ENCODE measurements at places on chromosomes 7 and 10.
A peak's percentile ranks its signal among the peaks of the same experiment; 100 is the strongest.

DNA sequence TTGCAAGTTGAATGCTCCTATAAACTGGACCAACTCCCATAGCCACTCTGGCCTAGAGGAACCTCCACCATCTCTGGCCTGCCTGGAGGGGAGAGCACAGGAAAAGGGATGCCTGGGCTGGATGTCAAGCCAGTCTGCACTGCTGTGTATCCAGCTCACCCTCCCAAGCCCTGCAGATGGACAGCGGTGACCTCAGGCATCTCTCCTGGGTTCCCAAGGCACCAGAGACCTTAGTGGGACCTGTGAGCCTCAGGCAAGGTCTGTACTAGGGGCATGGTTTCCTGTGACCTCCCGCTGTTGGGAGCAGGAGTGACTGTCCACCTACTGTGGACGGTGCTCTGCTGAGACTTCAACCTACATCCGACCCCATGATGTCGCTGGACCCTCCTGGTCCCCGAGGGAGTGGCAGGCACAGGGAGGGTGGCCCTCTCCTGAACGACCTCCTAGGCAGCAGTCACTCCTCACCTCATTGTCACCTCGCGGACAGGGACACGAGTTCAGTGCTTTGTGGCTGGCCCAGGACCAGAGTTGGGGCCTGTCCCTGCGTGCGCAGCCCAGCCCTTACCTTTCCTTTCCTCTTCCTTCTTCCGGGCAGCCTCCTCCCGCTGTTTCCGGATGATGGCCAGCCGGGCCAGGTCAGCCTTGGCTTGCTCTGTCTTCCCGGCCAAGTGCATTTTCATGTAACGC lies 11.0 kb downstream of the PDAP1 start:
- no peak for DNase-seq

GRCh38 chr10:70234668-70235447 lies 1.6 kb upstream of the PPA1 start:
- no peak for DNase-seq

- DNase-seq: no peak
Measured at GRCh38 chr7:117116211-117116610, 162.9 kb downstream of the ST7 start.

DNA sequence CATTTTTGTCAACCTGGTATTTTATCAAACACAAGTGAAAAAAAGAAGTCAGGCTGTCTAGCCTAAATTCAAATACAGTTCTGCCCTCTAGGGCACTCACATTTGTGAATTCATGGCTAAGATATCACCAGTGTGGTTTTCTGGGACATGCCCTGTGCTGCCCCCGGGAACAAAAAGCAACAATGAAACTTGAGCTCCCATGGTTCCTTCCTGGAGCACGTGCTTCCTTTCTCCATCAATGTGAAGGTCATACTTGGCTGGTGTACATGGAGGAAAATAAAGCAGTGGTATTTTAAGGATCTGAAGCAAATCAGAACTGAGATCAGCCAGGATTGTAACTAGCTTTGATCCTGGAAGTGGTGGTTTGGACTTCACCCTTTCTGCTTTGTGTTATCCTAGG lies 128.9 kb upstream of the FRMD4A start:
- DNase-seq: no peak

GRCh38 chr10:100325158-100325557 lies 4.9 kb downstream of the PKD2L1 start:
- DNase-seq: no peak

- no peak for DNase-seq
Measured at GRCh38 chr10:58360412-58361004, 24.7 kb upstream of the TFAM start.

DNA sequence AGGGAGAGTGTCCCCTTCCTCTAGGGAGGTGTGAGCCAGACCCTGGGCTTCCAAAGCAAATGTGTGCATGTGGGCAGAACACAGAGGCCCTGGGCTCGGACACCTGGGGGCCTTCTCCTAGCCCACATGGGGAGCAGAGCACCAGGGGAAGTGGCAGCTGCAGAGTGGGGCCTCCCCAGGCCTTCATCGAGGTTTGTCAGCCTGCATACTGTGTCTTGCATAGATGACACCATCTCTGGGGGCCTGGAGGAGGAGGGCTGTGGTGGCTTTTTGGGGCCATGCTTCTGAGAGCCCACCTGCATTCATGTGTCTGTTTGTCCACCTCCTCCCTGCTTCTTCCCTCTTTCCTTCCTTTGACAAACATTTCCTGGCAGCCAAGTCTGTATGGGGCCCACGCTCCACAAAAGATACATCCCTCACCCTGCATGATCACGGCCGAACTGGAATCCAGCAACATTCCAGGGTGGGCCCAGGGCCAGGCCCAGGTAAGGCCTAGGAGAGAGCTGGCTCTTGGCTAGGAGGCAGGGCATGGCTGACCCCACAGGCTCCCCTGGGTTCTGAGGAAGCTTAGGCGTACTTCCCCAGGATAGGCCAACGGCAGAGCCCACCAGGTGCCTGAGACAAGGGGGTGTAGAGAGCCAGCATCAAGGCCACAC lies 79.2 kb downstream of the ZMIZ1 start:
- no peak for DNase-seq

- no peak for DNase-seq
Measured at GRCh38 chr10:106107706-106108105, 1056.8 kb downstream of the SORCS1 start.

GRCh38 chr10:83917537-83918506 lies 221.5 kb upstream of the GHITM start:
- peak; percentile 51 for DNase-seq

GRCh38 chr10:23258516-23258915 lies 66.4 kb downstream of the PTF1A start:
- no peak for DNase-seq

DNA sequence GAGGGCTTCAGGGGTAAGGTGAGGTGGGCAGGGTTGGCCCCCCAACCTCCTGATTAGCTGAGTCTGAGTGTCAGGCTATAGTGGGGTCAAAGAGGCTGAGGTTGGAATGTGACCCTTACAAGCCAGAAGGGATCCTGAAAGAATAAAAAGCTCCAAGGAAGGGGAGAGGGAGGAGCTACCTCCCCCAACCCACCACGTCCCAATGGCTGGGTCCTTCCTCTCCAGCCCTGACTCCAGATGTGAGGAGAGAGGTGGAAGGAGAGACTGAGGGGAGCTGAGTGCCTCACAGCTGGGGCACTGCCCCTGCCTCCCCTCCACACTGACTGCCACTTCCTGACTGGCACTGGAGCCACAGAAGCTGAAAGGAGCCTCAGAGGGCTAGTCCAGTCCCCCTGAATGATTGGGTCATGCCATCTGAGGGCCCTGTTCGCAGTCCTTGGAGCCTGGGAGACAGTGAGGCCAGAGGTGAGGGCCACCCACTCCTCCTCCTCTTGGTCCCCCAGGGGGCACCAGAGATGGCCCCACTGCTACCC lies 20.6 kb downstream of the IMPDH1 start:
- DNase-seq: no peak

- DNase-seq: no peak
Measured at GRCh38 chr10:9211228-9211627, 1156.7 kb downstream of the GATA3 start.

DNA sequence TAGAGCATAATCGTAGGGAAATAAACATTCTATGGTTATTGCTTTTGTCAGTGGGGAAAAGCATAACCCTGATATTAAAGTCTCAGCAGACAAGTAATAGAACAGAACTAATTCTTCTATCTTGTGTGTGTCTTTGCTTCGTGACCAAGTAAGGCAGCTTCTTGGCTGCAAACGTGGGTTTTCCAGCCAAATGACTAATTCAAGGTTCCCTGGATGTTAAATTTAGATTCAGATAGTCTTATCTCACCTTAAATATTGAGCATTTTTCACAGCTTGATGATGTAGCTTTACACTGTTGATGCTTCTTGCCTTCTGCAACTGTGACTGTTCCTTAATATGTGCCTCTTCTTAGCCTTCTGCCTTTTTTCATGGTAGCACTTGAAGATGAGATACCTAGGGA lies 113.0 kb downstream of the EXOC4 start:
- DNase-seq: peak; percentile 21

GRCh38 chr10:130395248-130395936 lies 259.2 kb downstream of the GLRX3 start:
- DNase-seq: no peak

DNA sequence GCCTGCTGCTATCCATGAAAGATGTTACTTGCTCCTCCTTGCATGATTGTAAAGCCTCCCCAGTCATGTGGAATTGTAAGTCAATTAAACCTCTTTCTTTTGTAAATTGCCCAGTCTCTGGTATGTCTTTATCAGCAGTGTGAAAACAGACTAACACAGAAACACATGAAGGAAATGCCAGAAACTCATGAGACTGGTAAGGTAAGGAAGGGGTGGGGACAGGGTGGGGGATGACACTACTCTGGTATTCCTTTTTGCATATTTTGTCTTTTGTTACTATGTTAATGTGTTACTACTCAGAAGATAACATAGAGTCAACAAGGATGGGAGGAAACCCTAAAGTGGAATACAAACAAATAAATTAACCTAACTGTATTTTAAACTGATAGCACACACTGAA lies 69.8 kb upstream of the DRGX start:
- DNase-seq: no peak

DNA sequence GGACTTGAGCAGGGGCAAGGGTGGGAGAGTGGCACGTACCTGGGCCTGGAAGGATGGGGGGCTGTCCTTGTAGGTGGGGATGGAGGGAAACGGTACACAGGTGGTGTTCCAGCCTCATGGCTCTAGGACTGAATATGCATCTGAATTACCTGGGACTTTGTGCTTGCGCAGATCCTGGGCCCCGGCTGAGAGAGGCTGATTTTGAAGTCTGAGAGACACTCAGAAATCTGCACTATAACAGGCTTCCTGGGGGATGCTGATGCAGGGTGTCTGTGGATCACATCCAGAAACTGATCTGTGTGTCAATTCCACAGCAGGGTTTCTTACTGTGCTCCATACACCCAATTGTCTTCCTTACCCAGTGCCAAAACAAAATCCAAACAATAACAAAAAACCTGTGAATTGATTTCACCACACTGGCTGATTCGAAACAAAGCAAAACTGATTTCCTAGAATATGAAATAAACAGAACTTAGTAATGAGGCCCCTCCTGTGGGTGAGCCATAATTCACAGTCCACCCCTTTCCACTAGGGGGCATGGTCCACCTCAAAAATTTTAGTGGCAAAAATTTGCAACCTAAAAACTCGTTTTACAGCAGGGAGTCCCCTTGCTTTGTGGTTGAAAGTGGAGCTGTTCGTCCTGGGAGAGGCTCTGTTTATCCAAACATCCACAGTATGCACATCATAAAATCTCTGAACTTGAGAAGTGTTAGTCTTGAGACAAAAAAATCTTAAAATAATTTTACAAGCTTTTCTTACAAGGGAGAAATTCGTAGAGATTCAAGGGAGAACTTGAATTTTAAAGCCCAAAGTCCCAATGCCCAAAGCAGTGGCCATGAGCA lies 32.0 kb upstream of the PLEKHA1 start:
- DNase-seq: peak; percentile 30

- no peak for DNase-seq
Measured at GRCh38 chr7:157566631-157567006, 229.8 kb downstream of the DNAJB6 start.

- DNase-seq: no peak
Measured at GRCh38 chr7:33503736-33504135, 374.4 kb downstream of the BBS9 start.

DNA sequence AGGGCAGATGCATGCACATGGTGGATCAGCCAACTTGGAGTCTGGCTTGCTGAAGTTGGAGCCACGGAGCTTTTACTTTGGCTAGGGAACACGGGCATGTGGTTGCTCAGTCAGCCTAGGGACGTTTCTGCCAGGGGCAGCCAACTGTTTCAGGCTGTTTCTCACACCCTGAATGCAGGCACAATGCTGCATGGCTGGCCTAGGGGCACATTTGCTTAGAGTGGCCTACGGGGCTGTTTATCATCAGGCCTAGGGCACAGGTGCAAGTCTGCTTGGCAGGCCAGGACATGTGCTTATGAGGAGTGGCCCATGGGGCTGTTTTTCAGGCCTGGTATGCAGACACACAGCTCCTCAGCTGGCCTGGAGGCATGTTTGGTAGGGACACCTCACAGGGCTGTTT lies 107.4 kb downstream of the GSAP start:
- no peak for DNase-seq

DNA sequence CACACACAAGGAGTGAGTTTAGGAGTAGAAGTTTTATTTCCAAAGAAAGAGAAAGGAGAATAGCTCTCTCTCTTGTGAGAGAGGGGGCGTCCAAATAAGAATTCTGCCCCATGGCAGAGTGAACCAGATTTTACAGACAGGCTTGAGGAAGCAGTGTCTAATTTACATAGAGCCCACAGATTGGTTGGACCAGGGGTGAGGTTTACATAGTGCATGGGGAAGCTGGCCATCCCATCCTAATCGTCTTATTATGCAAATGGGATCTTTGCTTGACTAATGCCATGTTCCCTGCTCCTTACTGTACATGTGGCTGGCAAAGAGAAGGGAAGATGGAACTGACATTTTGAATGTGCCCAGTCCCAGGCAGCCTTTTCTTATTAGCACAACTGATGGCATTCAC lies 60.0 kb upstream of the ACSM6 start:
- DNase-seq: no peak

GRCh38 chr7:91043924-91044645 lies 220.1 kb upstream of the FZD1 start:
- DNase-seq: no peak

DNA sequence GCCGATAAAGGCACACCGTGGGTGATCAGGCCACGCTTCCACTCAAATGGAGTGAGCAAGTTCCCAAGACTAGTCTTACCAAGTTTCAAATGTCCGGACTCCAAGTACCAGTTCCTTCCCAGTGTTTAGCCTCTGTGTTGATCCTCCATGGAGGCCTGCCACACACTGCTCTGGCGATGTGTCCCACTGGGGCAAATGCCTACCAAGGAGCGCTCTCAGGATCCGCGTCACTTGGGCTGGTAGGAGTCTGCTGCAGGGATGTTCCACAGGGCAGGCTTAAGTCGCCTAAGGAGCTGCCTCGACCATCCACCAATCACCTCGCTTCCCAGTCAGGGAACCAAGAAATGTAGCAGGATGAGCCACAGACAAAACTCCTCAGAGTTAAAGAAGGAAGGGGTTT lies 17.4 kb upstream of the MRLN start:
- no peak for DNase-seq

GRCh38 chr7:157679607-157680006 lies 342.8 kb downstream of the DNAJB6 start:
- no peak for DNase-seq

- DNase-seq: no peak
Measured at GRCh38 chr10:28169525-28169924, 133.3 kb downstream of the MPP7 start.

DNA sequence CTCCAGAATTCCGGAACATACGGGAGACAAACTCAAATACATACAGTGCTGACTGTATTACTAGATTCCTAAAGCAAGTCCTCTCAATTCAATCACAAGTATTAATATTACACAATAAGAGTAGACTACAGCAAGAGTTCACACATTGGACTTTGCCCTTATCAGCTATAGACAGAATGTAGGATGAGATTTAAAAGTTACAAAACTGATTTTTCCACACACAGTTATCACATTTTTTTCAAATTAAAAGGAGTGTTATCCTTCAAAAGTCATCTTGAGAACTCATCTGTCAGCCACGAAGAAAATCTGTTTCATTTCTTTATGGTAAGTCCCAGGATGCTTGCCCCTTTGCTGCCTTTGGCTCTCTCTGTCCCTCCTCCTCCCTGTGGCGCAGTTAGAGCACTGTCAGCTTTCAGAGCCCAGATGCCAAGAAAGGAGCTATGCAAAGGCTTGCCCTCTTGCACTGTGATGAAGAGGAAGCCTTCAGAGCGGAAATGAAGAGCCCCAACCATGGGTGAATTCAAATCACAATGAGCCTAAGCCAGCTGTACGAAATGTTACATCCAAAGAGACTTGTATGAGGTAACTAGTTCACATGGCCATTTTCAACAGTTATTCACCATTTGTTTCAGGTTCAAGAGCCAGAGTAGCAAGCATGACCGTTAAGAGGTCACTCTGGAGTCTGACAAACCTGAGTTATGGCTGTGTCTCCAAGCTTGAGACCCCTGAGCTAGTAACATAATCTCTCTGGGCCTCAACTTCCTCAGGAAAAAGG lies 10.7 kb downstream of the NCOA4 start:
- DNase-seq: no peak
